Hindlimb muscle (tissue), 1 donor: ENCODE measurements at places on chromosomes 5 and 9.

DNA sequence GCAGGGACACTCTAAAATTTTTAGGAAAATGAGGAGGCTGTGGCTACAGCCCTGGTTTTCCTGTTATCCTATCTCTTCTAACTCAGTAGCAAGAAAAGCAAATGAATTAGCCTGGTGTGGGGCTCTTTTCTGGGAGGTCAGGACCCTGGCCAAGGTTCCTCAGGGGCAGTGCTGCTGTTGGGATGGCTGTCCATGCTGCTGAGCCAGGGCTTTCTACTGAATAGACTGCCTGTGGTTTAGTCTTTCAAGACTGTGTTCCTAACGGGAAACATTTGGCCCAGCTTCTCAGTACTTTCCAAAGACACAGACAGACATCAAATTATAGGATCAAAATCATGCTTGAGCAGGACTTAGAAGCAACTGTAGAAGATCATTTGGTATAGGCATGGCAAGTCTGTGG is 18.1 kb downstream of the TNC start:
- DNase-seq, result peak; percentile 26

GRCh38 chr5:73189871-73190376 is 16.9 kb downstream of the TMEM174 start:
- DNase-seq, result no peak

GRCh38 chr9:68981789-68982188 is 32.1 kb downstream of the PRKACG start:
- DNase-seq, result no peak

DNA sequence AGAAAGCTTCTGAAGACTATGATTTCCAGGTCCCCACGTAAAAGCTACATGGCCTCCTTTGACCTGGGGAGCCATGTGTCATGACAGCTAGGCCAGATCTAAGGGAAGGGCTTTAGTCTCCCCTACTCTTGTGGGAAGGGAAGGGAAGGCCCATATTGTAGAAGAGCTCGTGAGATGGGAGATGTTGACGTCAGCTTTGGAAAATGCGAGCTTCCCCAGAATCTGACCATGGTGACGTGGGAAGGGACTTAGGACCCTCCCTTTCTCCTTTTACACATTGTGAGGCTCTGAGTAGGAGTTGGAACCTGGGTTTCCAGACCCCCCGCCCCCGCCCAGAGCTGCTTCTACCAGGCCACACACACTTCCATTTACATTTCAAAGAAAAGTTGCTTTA is 165.5 kb downstream of the SYK start:
- no peak for DNase-seq

DNA sequence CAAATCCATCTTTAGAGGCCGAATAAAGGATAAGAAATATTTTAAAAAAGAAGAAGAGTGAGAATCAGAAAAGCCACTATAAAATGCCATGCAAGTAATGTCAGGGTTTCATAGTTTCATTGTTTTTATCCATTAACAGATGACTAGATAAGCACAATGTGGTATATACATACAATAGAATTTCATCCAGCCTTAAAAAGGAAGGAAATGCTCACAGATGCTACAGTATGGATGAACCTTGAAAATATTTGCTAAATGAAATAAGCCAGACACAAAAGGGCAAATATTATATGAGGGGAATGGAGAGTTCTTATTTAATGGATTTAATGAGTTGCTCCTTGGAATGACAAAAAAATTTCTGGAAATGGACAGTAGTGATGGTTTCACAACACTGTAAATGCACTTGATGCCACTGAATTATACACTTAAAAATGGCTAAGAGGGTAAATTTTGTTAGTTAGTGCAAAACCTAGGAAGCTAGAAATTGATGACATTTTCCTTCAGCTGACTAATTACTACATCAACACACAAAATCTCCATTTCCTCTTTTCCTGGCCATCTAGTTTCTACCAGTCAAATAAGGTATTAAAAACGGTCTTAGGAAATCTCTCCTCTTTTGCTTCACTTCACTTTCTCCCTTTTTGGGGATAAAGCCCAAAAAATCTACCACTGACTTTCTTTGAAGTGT is 86.6 kb downstream of the GNA14 start:
- no peak for DNase-seq

DNA sequence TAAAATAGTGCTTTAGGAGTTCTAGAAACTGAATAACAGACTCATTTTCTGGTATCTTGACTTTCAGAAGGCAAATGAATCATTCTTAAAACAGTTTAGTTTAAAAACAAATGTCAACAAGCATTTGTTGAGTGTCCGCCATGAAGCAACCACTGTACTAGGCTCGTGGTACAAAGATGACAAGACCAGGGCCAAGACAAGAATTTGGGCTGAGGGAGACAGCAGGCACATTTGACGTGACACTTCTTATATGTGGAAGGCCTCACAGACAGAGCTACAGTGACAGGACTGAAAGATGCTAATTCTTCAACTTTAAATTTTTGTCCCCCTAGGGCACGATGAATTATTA is 14.4 kb upstream of the ZNF131 start:
- no peak for DNase-seq

GRCh38 chr9:34550016-34550680 is 27.4 kb upstream of the ENHO start:
- no peak for DNase-seq

- DNase-seq, result no peak
These were observed 662.9 kb upstream of the ZNF608 start for GRCh38 chr5:125409234-125409860.

GRCh38 chr5:514673-515072 is 9.6 kb downstream of the SLC9A3 start:
- DNase-seq, result no peak

DNA sequence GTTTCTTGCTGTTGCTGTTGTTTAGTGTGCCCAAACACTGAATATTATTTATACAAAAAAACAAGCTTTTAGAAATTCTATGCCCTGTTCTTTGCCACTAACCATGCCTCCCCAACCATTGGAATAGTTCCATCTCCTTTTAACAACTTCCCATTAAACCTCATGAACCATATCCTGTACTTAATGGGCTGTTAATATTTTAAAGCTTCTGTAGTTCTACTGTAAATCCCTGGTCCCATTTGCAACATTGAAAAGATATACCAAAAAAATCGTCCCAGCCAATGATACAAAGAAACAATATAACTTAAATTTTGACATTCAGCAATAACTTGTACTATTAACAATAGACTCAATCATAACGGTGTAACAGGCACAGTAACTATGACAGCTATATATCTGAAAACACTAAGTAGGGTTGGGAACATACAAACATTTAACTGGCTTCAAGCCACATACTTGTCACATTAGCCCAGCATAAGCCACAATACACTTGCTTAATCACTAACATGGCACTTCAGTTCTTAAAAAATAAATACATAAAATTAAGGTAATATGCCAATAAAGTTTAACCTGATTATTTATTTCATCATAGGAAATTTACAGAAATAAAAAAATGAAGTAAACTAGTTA is 86.1 kb downstream of the ADAMTS6 start:
- DNase-seq, result no peak

DNA sequence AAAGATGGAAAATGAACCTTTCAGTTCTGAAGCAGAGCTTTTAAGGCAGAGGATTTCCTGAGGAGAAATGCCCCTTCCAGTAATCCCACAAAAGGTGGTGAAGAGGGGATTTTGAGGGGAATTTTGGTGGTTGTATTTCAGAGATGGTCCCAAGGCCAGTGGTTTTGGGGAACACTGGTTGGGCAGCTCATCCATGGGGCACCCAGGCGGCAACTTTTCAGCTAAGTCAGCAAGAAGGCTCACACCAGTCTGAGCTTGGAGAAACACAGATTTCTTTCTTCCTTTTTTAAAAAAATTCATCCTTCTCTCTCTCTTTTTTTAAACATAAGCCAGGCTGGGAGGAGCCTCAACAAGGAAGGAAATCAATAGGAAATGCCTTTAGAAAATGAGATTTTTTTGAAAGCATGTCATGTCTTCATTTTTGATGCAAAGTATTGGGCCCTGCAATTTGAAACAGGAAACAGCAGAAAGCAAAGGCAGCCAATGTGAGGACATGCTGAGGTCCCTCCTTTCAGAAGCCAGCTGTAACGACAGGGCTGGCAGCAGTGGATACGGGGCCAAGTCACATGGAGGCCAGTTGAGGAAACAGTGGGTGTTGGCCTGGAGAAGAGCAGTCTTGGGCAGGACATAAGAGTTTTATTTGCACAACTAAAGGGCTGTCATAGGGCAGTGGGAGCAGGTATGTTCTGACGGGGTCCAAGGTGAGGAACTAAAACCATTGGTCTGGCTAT is 155.3 kb upstream of the KLF4 start:
- peak; percentile 43 for DNase-seq

DNA sequence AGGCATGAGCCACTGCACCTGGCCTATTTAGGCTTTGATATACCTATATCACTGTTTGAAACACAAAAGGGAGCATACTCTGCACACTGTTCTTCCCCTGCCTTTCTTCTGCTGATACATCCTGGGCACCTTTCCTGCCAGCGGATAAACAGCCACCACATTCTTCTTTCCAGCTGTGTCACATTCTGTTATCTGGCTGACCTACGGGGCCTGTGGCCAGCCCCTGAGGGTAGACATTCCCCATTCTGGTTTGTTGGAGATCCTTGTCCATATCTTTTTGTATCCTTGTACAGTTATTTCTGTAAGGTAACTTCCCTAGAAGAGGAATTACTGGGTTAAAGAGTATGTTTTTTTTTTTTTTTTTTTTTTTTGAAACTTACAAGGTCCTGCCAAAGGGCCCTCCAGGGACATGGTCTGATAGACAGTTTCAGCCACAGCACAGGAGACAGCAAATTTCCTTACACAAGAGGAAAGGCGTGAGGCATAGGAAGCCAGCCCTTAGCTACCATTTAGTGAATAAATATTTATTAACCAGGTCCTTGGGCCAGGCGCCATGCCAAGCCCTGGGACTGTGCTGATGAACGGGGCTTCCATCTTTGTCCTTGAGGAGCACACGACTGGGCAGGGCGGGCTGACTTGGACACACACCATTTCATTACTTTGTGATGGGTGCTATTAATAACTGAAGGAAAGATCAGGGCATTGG is 57.8 kb downstream of the ERGIC1 start:
- no peak for DNase-seq

- DNase-seq, result peak; percentile 38
These were observed 99.4 kb downstream of the MTREX start for GRCh38 chr5:55407059-55407684.

GRCh38 chr9:37281541-37281940 is 141.0 kb upstream of the GRHPR start:
- DNase-seq, result no peak

- DNase-seq, result no peak
These were observed 233.7 kb upstream of the ADRA1B start for GRCh38 chr5:159682623-159683022.

GRCh38 chr9:16307626-16308195 is 562.8 kb downstream of the BNC2 start:
- DNase-seq, result no peak

GRCh38 chr5:179111267-179112207 is 51.4 kb downstream of the ZNF354C start:
- no peak for DNase-seq

GRCh38 chr9:98107926-98108325 is 11.1 kb downstream of the TRIM14 start:
- DNase-seq, result no peak

DNA sequence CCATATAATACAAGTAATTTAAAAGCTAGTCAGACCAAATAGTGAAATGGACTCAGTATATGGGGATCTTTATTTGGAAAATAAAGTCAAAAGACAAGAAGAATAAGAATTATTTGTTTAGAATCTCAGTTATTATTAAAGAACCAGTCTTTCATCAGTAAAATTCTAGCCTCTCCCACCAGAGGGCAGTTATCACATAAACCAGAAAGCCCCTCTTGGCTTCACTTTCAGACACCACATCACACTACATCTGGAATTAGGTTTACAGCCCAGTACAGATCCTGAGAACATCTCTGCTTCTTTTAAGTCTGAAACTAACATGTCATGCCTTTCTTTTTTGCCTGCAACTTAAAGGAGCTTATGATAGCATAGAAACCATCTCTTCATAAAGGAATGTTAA is 12.2 kb upstream of the HSPB3 start:
- peak; percentile 54 for DNase-seq

DNA sequence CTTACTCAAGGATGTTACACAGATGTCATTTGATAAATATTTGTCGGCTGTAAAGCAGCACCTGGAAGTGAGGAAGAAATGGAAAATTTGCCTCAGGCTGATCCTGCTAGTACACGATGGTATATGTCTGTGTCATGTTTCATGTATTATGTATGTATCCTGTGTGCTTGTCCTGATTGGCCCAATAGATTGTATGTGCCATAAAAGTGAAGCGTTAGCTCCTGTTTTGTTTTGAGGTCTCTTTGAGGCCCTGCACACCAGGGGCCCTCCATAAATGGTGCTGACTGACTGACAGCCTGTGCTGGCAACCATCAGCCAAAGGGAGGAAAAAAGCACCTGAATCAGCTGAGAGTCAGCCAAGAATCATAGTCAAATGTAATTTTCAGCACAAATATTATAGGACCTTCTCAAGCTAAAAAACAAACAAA is 11.8 kb upstream of the LNPEP start:
- DNase-seq, result no peak

- peak; percentile 74 for DNase-seq
These were observed 20.7 kb downstream of the COL5A1 start for GRCh38 chr9:134662143-134662876.

GRCh38 chr9:103789686-103790085 is 304.4 kb upstream of the SMC2 start:
- no peak for DNase-seq

DNA sequence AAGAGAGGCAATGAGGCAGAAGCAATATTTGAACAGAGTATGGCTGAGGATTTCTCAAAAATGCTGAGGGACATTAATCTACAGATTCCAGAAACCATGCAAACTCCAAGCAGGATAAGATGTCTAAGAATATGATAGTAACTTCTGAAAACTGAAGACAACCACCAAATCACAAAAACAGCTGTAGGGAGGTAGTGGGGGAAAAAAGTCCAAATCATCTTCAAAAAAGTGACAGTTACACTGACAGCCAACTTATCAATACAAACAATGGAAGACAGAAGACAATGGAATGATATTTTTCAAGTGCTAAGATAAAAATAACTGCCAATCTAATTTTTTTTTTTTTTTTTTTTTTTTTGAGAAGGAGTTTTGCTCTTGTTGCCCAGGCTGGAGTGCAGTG is 30.5 kb downstream of the CMYA5 start:
- no peak for DNase-seq

- no peak for DNase-seq
These were observed 46.1 kb downstream of the PRR16 start for GRCh38 chr5:120510098-120510637.

DNA sequence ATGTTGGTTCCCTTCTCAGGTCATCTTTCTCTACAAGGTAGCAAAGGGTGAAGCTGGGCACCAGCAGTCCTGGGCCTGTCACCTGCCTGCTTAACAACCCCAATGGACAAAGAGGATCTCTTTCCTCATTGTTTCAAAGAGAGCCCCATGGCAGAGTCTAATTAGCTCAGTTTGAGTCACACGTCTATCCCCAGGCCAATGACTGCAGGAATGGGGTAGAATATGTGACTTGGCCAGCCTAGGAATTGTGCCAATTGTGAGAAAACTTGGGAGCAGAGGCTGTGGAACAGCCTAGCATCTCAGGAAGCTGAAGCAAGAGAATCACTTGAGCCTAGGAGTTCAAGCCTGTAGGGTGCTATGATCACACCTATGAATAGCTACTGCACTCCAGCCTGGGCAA is 3.6 kb upstream of the RAPGEF1 start:
- DNase-seq, result no peak
